Ureter (tissue), 1 donor: ENCODE measurements at places on chromosomes 4 and X.

DNA sequence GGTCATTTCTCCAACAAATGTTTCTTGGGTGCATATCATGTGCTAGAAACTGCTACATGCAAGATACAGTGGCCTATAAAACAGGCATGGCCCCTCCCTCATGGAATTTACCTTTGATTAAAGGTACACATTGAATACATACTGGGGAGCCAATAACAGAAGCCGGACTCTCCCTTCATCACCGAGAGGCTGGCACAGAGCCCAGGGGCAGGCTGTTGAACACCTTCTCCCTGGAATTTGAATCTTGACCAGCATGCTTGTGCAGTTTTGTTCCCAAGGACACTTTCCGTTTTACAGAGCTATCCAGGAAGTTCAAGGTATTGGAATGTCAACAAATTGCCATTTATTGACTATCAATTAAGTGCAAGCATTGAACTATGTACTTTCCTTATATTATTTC lies 33.2 kb downstream of the PPARGC1A start:
- DNase-seq = no peak

DNA sequence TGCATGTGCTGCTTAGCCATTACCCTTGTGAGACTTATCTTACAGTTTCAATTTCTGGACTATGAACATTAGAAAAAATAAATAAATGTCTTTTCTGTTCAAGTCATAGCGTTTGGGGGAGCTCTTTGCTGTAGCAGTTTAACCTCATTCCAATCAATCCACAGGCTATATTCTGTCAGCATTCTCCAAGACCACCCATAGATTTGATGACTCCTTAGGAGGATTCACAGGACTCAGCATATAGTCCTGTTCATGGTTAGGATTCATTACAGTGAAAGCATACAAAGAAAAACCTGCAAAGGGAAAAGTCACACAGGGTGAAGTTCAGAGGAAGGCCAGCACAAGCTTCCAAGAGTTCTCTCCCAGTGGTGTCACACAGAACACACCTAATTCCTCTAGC lies 180.5 kb downstream of the ADAMTS3 start:
- DNase-seq = no peak

DNA sequence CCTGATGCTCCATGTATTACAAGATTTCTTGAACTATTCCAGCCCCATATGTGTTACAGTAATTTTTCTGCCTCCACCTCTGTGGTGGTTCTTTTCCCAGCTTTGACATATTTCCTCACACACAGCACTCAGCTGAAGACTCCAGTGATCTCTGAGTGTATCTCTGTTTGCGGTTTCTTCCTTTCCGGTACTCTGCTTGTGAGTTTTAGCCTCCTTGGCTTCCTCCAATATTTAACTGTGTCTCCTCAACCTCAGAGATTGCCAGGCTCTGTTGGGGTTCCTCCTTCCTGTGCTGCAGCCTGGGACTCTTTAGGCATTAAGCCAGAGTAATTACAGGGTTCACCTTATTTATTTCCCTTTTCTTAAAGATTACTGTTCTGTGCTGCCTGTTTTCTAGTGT lies 73.2 kb downstream of the NFKB1 start:
- DNase-seq = no peak

GRCh38 chr4:159002950-159003349 lies 99.9 kb upstream of the RAPGEF2 start:
- no peak for DNase-seq

GRCh38 chr4:26252349-26253025 lies 68.3 kb upstream of the RBPJ start:
- no peak for DNase-seq

DNA sequence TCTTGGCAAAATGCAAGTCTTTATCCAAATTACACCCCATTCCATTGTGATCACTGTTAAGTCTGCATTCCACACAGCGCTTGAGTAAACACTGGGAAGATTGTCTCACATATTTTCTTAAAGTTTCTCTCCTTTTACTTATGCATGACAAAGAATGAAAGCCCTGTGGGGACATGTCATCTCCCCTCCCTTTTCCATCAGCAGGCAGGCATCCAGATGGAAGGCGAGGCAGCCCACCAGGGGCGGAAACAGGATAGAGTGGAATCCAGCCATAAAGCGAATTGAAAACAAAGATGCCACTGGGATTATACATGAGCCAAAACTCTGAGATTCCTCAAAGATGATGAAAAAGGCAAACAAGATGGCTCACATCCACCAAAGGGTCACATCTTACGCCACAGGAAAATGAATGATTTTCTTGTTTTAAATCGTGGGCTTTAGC lies 78.2 kb downstream of the AFAP1 start:
- no peak for DNase-seq

GRCh38 chrX:117510453-117510852 lies 606.2 kb downstream of the KLHL13 start:
- DNase-seq = no peak

DNA sequence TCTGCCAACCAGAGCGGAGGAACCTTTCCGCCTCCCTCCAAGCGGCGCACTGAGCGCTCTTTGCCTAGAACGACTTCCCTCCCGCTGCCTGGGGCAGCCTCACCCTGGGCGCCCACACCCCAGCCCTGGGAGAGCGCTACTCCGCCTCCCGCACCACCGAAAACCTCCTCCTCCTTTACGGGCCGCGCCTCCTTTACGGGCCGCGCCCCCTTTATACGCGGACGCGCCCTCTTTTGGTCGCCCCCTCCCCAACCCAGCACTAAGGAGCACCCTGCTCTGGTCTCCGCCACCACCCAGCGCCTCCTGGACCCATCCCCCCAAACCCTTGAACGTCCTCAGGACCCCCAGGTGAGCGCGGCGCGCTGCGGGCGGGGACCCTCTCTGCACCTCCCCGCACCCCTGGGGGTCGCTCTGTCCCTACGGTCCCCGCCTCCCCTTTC lies 586 bp upstream of the NSG1 start:
- DNase-seq = no peak

- no peak for DNase-seq
Measured at GRCh38 chr4:144499777-144500176, 146.2 kb upstream of the HHIP start.

- DNase-seq = no peak
Measured at GRCh38 chrX:85544609-85545008, 165.1 kb upstream of the POF1B start.

DNA sequence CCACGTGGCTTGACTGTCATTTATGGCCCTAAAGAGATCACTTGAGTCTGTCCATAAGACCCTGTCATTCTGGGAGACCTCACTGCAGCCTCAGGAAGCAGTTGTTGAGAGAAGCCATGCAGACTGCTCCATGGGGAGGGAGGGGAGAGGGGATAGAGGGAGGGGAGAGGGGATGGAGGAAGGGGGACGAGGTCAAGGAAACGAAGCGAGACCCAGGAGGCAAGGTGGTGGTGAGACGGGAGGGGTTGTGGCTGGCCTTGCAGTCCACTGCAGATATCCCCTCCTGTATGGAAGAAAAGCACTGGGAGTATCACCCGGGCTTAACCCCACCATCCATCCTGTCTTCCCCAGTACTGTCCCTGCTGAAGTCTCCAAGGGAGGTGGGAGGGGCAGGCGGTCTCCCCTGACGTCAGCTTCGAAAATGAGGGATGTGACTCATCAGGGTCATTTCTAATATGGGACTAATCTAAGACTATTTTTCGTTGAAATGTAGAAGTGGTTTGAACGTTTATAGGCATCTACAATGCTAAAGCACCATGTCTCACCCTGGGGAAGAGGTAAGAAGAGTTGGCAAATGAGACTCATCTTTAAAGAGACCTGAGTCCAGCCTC lies 5.6 kb downstream of the TMEM255A start:
- DNase-seq = no peak
